ENCODE measurements at places on chromosomes 5 and 9. TPM values are rescaled to one million over a fixed set of nuclear protein-coding genes. Genes with fewer than 3 reads are reported as not detected.

SMIM33 gene
- total RNA-seq, result not detected

POU5F2 gene
- 0.17 TPM for total RNA-seq

ADRB2 gene
- 7.6 TPM for total RNA-seq

GPR21 gene
- total RNA-seq, result 0.50 TPM

CDC25C gene
- total RNA-seq, result 0.35 TPM

INSL4 gene
- total RNA-seq, result not detected

TRIP13 gene
- 4.3 TPM for total RNA-seq

PCDHA10 gene
- 12.3 TPM for total RNA-seq

EIF4EBP3 gene
- total RNA-seq, result 0.80 TPM

ARHGEF39 gene
- 0.25 TPM for total RNA-seq

F2RL2 gene
- total RNA-seq, result 0.17 TPM

TOMM5 gene
- total RNA-seq, result 97.5 TPM

FOXE1 gene
- total RNA-seq, result 57.1 TPM

TPM2 gene
- 124 TPM for total RNA-seq

RNF183 gene
- total RNA-seq, result 0.80 TPM

C9orf85 gene
- total RNA-seq, result 18.8 TPM

SLC34A3 gene
- total RNA-seq, result not detected

DNAI1 gene
- not detected for total RNA-seq

HAVCR1 gene
- total RNA-seq, result 397 TPM

Data from renal cortical epithelial cell (primary cell).